ENCODE measurements at places on chromosomes 7 and 10.

DNA sequence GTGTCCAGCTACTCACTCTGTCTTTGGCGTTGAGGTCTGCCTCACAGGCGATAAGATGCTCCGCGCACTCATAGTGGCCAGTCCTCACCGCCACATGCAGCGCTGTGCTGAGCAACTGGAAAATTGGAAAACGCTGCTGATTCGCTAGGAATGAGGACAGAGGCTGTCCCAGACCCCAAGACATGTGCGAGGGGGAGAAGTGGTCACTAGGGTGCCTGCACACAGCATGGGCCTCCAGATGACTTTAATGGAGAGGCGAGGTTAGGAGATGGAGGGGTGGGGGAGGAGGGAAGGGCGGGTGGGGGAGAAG is 5.2 kb downstream of the ANKRD1 start:
- no peak for DNase-seq

DNA sequence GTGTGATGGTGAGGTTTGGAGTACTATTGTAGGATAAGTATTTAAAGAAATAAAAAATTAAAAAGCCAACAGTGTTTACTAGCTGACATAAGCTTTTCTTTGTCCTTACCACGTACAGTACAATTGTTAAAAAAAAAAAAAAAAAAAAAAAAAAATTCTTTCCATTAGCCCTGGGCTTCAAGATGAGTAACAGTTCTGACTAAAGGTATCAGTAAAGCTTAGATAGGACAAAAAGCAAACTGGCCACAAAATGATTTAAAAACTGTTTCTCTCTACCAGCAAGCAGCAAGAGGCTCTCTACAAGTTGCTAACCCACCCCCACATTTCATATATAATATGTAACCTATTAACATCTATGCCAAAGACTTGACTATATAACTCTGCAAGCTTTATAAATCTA is 17.5 kb downstream of the HYCC1 start:
- DNase-seq, result no peak

DNA sequence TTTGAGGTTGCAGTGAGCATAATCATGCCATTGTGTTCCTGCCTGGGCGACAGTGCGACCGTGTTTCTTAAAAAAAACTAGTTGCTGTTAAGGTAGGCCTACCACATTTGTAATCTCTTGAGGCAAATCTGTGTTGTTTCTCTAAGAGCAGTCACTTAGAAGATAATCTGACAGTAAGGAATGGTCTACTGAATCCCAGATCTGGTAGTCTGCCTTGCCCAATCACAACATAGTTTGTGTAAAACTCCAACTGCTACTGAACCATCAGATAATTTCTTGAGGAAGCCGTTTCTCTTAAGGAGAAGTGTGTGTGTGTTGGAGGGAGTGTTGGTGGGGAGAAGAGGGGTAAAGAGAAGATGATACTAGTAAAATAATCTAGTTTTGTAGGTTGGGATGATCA is 5.0 kb downstream of the NRF1 start:
- DNase-seq, result no peak

DNA sequence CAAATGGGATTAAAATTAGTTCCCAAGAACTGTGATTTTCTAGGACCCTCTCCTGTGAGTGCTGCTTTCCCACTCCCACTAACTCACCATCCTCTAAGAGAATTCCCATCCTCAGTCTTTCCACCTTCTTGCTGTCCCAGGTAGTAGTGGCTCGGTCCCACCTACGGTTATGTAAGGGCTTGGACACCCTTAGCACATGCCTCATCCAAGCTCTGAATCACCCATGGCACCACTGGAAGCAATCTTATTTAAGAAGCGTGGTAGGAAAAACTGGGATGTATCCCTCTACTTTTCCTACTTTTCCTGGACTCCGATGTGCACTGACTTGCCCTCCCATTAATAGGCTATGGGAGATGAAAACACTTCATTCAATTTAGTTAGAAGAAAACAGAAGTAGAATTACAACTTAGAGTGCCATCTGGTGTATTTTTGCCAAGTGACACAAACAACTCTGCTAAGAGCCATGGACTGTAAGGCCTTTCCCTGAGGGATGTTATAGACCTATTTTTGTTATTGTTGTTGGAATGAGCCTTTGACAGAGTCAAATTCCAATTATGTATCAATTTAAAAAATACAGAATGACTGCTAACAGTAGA is 13.7 kb upstream of the ANKRD22 start:
- no peak for DNase-seq

All from central memory CD8-positive, alpha-beta T cell (primary cell).